ENCODE measurements at places on chromosomes 7 and 10.

GRCh38 chr7:46524350-46524749 lies 603.3 kb upstream of the IGFBP3 start:
- no peak for DNase-seq

DNA sequence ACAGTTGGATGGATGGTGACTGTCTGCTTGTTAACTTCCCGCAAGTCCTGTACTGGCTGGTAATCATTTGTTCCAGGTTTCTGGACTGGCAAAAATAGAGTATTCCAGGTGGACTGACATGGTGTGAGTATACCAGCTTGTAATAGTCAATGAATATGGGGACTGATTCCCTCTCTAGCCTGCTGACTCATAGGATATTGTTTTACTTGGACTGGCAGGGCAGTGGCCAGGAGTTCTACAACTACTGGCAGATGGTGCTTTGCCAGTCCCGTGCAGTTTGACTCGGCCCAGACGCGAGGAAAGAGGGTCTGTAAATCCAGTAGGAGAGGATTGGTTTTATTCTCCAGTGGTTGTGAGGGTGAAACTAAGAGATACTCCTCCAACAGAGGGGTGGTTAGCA lies 78.0 kb downstream of the PRR15 start:
- no peak for DNase-seq

DNA sequence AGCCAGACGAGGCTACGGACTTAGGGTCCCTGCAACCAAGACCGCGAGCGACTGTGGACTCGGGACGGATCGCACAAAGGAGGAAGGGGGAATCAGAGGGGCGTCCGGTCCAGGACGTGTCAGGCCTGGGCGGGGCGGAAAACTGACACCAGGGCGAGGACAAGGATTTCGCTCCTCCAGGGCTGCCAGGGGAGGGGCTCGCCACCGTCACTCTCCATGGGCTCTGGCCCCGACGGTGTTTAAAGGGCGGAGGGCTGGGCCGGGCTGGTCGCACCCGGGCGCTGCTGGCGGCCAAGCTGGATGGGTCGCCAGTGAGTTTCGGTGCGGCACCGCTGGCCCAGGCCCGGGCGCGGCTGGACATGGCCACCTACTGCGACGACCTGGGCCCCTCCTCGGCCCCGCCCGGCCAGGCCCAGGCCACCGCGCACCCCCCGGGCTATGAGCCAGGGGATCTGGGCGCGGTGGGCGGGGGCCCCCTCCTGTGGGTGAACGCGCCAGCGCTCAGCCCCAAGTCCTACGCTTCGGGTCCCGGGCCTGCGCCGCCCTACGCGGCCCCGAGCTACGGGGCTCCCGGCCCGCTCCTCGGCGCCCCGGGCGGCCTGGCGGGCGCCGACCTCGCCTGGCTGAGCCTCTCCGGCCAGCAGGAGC lies at the start of gene FOXI2:
FOXI2 (plus strand) TSS at position 271 of the 648 bp plus-strand sequence; CDS start at position 360, 89 bp downstream.
- DNase-seq = no peak

DNA sequence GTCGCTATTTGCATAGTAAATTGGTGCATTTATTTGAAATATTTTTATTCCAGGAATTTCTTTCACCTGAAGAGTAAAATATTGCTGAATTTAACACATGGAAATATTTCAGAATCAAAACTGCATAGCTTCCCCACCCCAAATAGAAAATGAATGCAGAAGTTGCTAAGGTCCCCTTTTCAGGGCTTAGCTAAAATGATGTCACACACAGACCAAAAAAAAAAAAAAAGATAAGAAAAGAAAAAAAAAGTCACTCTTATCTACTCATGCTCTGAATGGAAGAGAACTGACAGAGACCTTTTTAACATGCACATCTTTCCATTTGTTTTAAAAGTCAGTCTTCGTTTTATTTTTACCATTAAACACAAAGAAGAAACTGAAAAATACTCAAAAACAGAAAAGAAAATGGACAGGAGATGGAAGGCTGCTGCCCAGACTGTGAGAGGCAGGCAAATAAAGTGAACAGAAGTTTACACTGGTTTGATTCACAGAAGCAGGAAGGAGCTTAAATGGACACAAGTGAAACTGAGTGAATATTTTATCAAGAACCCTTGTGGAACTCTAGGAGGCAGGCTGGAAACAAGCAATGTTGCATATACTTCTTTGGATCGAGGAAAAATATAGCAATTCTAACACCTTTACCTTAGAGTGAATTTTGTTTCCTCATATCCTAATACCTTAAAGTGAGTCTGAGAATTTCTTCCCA lies 32.0 kb downstream of the PSMC2 start:
- DNase-seq = no peak

DNA sequence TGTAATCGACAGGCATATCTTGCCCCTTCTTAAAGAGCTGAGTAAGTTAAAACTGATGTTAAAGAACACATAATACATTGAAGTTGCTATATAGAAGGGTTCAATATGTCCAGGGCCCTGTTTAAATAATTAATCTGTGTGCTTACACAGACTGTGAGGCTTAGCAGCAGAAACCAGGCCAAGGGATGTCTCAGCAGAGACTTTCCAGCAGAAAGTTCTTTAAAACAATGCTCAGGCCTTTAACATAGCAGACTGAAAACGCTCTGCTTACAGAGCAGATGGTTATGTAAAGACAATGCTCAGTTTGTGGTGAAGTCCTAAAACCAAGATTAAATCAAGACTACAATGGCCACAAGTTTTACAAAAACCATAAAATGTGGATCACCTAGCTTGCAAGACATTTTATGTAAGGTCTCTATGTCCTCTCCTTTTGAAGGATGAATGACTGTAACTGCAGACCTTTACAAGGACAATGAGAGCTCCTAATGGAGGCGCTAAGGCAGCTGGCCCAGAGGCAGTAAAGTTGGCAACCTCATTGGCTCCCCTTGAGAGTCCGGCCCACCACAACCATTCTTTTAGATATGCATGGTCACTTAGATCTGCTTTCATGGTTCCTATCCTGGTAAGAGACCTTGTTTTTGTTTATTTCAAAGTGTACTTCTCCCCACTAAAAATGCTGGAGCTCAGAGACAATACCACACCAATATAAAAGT lies 56.3 kb downstream of the FZD1 start:
- no peak for DNase-seq

DNA sequence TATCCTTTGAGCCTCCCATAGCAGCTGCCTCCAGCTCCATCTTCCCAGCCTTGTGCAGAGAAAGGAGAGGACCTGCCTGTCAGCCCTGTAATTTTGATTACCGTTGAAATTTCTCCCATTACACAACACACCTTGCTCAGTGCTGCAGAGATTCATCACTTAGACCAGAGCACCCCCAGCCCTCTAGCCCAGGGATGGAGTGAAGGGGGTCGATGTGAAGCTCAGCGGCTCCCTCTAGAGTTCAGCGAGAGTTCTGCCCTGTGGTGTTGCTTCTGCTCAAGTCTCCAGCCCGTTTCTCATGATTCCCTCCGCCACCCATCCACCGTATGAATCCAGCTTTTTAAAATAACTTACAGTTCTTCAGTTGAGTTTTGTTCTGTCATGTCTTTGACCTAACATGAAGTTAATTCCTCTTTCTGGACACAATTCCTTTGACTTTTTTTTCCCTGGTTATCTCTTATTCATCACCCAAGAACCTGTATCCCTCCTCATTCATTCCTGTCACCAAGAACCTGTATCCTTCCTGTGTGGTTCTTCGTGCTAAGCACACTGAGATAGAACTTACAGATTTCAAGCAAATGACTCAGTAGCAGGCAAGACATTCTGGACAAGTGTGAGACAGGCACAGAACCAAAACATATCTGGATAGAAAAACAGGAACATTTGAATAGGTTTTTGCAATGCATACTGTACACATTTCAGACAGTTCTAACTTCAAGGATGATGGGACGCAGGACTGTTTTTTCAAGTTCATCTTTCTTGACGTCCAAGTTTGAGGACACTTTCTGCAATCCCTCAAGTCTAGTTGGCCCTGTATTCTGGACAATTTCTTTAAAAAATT lies 35.0 kb upstream of the ZNF32 start:
- DNase-seq = no peak

DNA sequence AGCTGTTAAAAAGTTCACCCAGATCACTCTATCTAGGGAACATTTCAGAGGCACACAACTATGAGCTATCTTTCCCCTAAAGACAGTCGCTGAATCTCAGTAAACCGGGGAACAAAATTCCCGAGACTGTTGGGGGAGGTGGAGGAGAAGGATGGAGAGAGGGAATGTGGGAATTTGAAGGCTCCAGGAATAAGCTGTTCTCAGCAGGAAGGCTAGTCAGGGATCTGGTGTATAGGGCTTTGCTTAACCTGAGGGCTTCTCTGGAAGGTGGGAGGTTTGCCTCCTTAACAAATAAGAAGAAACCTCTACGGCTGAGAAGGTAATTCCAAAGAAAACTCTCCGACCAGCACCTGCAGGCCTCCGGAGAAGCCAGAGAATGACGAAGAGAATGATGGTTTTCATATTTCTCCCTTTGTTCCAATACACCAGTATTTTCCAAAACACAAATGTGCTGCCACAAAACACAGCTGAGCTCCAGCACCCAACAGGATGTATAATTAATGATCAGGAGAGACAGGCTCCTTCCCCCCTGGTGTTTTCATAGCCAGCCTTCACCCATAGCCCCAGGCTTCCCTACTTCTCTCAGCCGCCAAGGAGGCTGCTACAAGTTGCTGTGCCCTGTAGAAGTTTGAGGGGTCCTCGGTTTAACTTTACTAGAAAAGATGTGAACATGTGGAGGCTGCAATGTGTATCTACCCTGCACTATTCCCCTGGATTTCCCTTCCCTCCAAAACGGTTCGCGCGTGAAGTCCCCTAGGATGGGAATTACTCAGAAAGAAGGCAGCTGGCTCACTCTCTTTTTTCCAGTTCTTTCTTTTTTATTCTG lies 2.0 kb downstream of the KCNMA1 start:
- no peak for DNase-seq

Measured in AG09309 (cell line).